ENCODE measurements at places on chromosomes 2 and 18.

DNA sequence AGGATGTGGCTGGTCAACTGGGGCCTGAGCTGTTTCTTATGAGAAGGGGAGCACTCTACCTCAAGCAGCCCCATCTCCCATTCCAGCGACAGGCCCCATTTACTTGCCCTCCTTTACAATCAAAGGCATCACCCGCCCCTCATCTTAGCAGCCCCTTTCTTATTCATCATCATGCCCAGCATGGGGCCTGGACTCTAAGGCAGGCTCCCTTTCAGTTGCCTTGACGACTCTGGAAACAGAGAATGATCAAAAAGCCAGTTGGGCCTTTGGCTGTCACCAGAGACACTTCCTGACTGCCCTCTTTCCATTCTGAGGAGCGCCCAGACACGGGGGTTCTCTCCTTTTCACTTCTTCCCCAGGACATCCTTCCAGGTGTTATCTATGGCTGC, 11.2 kb downstream of the CELF4 start:
- no peaks in the 10 kb centered on the region for H3K4me1 ChIP-seq
- H3K4me3 ChIP-seq = no peak overlapping the region
- no peak for DNase-seq
- peaks cover 48% of the 10 kb centered on the region for H3K27me3 ChIP-seq

DNA sequence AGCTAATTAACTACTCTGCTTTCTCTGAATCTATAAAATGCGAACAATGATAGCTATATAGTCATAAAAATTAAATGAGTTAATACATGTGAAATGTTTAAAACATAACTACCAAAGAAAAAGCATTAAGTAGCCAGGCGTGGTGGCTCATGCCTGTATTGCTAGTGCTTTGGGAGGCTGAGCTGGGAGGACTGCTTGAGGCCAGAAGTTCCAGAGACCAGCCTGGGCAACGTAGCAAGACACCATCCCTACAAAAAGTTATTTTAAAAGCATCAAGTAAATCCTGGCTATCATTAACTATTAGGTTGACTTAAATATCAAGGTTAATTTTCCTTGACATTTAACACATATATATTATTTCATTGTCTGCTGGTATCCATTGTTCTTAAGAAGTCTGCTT, 152.4 kb downstream of the NBAS start:
- no peak overlapping the region for H3K27ac ChIP-seq
- no peak for DNase-seq
- H3K36me3 ChIP-seq = no peaks in the 10 kb centered on the region
- no peaks in the 10 kb centered on the region for H3K27me3 ChIP-seq

DNA sequence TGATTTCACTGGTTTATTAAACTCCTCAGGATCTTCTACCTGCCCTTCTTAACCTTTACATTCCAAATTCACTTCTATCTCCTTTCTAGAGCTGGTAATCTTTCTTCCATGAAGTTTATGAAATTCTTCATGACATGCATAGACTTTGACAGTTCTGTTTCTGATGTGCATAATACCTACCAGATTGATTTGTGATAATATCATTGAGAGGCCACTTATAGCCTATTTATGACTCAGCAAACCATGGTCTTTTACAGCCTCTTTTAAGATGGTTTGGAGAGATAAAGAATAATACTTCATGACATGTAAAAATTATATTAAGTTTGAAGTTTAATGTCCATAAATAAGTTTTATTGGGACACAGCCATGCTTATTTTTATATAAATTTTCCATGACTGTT, 14.0 kb downstream of the SCN2A start:
- H3K36me3 ChIP-seq = no peaks in the 10 kb centered on the region
- DNase-seq = no peak
- H3K4me1 ChIP-seq = no peaks in the 10 kb centered on the region

DNA sequence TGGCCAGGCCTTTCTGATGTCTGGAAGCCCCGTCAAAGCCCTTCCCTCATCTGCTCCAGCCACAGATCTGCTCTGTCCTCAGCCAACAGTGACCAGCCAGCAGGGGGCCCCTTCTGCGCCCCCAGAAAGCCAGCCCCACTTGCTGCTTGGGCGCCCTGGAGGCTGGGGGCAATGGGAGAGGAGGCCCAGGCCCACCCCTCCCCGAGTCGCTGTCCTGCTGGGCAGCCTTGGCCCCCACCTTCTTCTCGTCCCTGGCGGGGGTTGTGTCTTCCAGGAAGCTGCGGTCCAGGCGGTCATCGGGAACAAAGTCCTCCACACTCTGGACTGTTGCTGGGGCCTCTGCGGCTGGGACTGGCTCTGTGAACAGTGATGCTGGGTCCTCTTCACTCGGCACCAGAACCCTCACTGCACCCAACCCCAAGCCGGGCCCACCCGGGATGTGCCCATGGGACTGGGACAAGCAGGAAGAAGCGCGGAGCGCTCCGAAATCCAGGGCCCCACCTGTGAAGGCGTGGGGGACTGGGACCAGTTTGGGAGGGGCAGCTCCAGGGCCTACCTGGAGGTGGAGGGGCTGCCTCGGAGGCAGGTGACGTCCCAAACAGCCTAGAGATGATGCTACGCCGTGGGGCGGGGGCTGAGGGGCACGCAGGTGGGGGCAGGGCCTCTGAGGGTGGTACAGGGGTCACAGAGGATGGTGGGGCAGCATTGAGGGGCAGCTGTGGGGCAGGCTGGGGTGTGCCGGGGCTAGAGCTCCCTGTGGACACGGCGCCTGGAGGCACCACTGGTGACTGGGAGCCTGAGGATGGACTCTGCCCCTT, 257.6 kb downstream of the ANKRD30B start:
- no peaks in the 10 kb centered on the region for H3K36me3 ChIP-seq
- no peaks in the 10 kb centered on the region for H3K4me1 ChIP-seq
- no peaks in the 10 kb centered on the region for H3K27me3 ChIP-seq
- H3K4me3 ChIP-seq = no peak overlapping the region
- DNase-seq = no peak

GRCh38 chr2:26735097-26735496, 29.0 kb upstream of the SLC35F6 start:
- no peak for DNase-seq
- peaks cover 3% of the 10 kb centered on the region for H3K4me1 ChIP-seq
- no peaks in the 10 kb centered on the region for H3K36me3 ChIP-seq
- H3K27me3 ChIP-seq = no peaks in the 10 kb centered on the region
- no peak overlapping the region for H3K4me3 ChIP-seq

GRCh38 chr2:238954841-238955591, 107.1 kb downstream of the TWIST2 start:
- DNase-seq = no peak
- H3K27me3 ChIP-seq = no peaks in the 10 kb centered on the region
- no peaks in the 10 kb centered on the region for H3K36me3 ChIP-seq
- H3K4me3 ChIP-seq = no peak overlapping the region
- H3K27ac ChIP-seq = no peak overlapping the region
- H3K4me1 ChIP-seq = no peaks in the 10 kb centered on the region

- DNase-seq = no peak
- H3K4me1 ChIP-seq = no peaks in the 10 kb centered on the region
- H3K4me3 ChIP-seq = no peak overlapping the region
- no peaks in the 10 kb centered on the region for H3K27me3 ChIP-seq
Observed at GRCh38 chr2:41576423-41576822, 471.4 kb upstream of the PKDCC start.

DNA sequence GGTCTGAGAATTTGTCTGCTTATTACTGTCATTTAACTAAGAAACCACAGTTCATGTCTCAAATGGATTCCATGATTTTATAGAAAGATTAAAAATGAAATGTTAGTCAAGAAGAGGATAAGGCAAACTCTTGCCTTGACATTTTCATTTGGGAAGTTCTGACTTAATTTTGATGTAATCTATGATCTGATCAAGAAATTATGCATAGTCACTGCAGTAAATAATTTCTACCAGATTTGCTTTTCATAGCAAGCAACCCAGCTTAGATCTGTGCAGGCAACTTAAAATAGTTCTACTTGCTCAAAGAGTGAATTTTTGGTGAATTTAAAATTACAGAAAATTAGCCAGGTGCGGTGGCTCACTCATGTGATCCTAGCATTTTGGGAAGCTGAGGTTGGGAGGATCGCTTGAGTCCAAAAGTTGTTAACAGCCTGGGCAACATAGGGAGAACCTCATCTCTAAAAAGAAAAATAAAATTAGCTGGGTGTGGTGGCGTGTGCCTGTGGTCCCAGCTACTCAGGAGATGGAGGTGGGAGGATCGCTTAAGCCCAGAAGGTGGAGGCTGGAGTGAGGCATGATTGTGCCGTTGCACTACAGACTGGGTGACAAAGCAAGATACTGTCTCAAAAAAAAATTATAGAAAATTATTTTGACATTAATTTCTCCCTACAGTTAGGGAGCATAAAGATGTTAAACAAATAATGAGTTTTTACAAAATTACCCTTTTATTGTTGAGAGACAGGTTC, 158.7 kb upstream of the MYO3B start:
- no peaks in the 10 kb centered on the region for H3K36me3 ChIP-seq
- H3K4me1 ChIP-seq = peaks cover 22% of the 10 kb centered on the region
- no peak overlapping the region for H3K4me3 ChIP-seq
- no peaks in the 10 kb centered on the region for H3K27me3 ChIP-seq
- no peak for DNase-seq
- no peak overlapping the region for H3K27ac ChIP-seq

DNA sequence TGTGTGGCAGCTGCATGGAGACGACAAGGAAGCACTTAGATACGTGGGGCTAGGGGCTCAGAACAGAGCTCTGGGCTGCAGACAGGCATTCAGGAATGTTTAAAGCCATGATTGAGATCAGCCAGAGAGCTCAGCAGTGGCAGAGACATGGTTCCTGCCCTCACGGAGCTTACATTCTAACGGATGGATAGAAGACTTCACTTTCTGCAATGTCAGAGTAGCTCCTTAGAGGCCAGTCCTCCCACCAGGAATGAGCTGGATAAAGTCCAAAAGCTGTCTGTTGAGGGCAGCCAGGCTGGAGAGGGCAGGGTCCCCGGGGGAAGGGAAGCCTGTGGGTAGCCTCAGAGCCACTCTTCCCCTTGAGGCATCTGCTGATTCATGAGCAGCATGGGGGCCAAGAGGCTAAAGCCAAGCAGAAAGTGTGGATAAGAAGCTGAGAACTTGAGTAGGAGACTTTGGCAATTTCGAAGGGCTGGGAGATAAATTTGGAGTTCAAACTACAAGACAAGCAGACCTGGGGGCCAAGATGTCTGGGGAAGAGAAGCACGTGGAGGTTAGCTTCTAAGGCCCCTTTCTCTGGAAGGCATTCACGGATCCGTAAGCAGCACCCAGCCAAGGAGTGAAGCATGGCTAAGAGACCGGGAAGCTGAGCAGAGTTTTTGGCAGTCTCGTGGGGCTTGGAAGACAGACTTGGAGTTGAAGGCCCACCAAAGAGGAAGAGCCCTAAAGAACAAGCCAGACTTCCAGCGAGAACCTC, 9.7 kb upstream of the CIB4 start:
- peaks cover 24% of the 10 kb centered on the region for H3K4me1 ChIP-seq
- H3K27me3 ChIP-seq = no peaks in the 10 kb centered on the region
- H3K4me3 ChIP-seq = no peak overlapping the region
- H3K27ac ChIP-seq = no peak overlapping the region
- no peaks in the 10 kb centered on the region for H3K36me3 ChIP-seq

DNA sequence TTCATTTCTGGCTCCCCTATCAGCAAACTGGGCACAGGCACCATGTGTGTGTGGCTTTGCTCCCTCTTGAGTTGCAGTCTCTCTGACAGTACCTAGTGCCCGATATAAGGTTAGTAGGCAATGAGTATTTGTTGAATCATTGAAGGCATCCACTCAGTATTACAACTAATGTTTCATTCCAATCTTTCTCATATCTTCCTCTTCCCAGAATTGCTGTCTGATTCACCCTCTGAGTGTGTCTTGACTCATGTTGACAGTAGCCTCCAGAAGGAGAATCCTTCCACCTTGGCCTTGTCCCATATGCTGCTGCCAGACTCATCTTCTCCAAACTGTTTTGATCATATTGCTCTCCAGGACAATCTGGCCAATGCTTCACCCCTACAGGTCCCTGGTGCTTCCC, 202.5 kb downstream of the LRRTM1 start:
- H3K4me3 ChIP-seq = no peak overlapping the region
- no peaks in the 10 kb centered on the region for H3K27me3 ChIP-seq
- H3K27ac ChIP-seq = no peak overlapping the region
- no peaks in the 10 kb centered on the region for H3K36me3 ChIP-seq
- H3K4me1 ChIP-seq = no peaks in the 10 kb centered on the region
- no peak for DNase-seq

GRCh38 chr2:227595797-227596196, 2.9 kb upstream of the SCYGR2 start:
- H3K4me3 ChIP-seq = no peak overlapping the region
- no peaks in the 10 kb centered on the region for H3K4me1 ChIP-seq
- H3K36me3 ChIP-seq = no peaks in the 10 kb centered on the region
- H3K27me3 ChIP-seq = no peaks in the 10 kb centered on the region

DNA sequence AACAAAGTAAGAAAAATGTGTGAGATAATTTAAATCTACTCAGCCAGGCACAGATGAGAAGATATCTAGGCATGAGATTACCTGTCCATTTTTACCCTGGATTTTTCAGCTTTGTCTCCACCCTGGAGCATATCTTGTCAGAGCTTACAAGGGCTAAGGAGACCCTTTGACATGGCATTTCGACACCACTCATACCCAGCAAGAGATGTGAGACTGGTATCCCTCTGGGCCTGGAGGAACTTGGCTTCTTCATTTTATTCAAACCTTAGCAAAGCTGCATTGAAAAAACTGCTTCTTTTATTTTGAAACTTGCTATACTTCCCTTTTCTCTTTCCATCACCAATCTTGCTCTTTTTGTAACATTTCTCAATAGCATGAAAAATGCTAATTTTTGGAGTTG, 194.9 kb upstream of the HNMT start:
- no peak overlapping the region for H3K4me3 ChIP-seq
- no peak overlapping the region for H3K27ac ChIP-seq
- no peaks in the 10 kb centered on the region for H3K4me1 ChIP-seq

GRCh38 chr2:143452817-143453451, 323.7 kb downstream of the ARHGAP15 start:
- no peak for DNase-seq
- no peaks in the 10 kb centered on the region for H3K27me3 ChIP-seq
- no peak overlapping the region for H3K4me3 ChIP-seq

DNA sequence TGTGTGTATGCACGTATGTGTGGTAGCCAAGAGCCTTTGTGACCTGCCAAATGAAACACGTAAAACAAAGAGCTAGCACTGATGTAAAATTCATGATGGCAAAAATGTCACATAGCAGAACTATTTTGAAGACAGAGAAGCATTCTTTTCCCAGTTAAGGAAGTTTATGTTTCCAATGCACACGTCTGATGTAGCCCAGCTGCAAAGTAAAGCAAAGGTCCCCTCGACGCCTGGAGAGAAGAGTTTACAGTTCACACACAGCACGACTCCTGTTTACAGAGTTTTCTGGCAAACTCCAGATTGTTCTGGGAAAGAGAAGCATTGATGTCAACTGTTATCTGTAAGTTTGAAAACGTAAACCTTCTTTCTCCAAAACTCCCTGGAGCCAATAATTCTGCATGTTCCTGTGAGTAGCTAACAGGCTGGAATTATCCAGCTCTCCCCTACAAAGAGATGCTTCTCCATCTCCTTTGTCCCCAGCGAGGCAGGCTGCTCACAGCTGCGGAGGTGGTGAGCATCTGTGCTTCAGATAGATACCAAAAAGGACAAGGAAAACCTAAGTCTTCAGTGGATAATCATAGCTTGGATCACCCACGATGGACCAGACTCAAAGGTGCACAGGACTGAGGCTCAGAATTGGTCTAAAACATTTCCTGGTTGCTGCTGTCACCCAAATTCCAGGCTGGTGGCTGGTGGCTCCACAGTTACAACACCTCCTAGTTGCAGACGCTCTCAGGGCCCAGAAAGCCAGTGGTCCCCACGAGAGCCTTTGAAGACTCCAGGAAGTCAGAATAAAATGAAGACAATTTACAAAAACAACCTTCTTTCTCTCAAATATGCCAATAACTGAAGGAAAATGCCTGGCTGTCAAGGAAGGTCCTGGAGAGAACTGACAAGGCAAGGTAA, 87.4 kb downstream of the COL6A3 start:
- no peaks in the 10 kb centered on the region for H3K4me1 ChIP-seq
- no peak for DNase-seq
- no peak overlapping the region for H3K4me3 ChIP-seq
- H3K36me3 ChIP-seq = no peaks in the 10 kb centered on the region
- H3K27me3 ChIP-seq = no peaks in the 10 kb centered on the region
